ENCODE measurements at places on chromosomes 5 and 9.
A peak's percentile ranks its signal among the peaks of the same experiment; 100 is the strongest.

DNA sequence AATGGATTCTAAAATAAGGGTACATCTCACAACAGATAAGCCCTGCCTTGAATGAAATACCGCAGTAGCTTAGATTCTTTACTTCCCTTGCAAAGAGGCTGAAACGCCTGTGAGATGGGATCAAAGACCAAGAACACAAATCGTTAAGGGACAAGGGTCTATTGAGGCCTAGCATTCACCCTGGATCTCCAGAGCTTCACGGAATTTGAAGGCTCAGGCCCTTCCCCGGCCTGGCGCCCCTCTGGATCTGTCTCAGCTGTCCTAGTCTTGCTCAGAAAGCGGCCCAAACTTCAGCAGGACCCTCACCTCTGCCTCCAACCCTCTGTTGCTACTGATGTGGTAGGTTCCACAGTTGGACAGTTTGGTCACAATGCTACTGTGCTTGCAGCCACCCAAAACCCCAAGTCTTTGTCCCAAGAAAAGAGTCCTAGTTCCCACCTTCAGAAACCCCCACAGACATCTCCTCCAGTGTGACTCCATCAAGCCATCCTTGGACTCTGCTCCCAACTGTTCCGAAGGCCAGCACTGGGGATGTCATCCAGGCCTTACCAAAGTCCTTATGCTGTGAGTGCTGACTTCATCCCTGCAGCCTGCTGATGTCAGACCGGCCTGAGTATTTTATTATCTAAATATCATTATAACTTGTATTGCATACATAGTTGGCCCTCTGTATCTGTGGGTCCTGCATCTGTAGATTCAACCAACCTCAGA lies 9.4 kb downstream of the CORO2A start:
- no peak for DNase-seq

DNA sequence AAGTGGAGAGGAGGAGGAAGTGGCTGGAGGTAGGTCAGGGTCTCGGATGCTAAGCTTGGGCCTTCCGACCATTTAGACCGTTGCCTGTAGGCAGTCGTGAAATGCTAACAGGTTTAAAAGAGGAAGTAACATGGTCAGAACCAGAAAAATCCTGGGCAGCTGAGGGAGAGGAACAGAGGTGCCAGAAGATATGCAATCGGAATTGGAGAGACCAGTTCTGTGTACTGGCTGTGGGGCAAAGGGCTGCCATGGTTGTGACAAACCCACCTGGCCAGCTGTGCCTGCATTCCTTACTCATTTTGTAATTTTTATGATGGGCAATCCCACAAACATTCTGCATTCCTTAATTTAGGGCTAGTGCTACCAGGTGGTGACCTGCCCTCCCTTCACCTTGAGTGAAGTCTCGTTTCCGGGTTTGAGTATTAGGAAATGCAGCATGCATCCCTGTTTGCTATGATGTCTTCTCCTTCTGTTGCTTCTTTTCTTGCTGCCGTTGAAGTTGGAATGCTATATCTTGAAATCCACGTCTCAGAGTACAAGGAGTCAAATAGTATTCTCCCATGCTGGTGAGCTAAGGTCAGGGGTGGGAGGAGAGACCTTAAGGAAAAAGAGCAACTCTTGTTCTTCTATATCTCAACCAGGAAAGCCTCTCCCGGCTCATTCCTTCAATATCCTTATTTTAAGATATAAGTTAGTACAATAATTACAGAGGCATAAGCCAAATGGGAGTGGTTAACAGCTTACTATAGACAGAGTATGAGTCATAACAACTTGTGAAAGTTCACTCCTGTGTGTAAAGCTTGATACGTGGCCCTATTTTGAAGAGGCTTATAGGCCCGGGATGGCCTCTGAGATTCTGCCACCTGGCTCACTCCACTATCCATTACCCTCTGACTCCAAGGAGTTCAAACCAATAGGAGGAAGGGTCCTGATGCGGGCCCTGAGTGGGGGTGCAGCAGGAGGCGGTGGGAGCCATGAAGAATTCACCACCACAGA lies 37.0 kb downstream of the B4GALT1 start:
- DNase-seq, result peak; percentile 23

- DNase-seq, result no peak
These were observed 350.8 kb downstream of the NFIB start for GRCh38 chr9:13963005-13963653.

DNA sequence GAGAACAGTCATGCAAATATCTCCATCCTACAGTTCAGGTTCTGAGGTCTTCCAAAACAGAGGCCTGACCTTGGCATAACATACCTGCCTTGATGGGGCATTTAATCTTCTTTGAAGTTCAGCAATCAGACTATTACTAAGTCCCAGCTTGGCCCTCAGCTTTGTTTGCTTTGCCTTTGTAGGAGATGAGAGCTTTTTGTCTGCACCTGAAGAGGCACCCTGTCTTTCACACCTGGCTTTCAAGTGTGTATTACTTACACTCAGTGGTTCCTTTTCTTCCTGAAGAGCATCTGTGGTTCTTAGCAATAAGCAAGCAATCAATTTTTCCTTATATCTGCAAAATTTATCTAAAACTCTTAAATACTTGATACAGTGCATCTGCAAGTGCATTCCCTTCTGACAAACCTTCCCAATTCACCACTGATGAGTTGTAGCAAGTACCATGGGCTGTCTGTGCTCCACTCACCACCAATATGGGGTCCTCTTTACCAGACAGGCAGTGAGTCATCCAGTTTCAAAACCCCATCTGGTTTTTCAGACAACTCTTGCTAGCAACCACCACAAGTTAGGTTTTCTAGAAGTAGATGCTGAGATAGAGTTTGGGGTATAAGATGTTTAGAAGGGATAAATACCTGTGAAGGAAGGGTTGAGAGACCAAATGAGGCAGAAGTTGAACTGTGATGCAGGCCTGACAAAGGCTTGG lies 100.2 kb downstream of the HINT1 start:
- no peak for DNase-seq

DNA sequence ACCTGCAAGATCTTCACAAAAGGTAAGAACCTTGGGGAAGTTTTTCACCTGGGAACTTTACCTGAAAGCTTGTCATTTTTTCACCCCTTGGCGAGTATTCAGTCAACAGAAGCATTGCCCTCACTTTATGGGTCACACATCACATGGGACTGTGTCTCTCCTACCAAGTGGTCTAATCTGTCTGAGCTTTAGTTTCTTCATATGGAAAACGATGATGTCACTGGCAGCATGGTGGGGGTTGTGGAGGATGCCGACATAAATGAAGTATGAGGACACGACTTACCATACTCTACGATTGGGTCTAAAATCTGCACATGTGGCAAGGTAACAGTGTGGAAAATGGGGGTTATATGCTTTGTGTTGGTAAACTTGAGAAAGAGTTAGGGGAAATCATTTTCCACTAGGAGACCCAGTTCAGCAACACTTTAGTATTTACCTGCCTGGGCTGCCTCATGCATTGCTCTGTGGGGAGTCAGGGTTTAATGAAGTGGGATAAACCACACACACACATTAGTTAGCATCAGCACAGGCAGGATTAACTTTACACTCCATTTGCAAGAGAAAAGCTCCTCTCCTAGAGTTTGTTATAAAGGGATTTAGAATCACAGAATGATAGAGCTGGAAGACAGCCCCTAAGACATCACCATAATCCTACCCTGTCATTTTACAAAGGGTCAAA lies 19.8 kb upstream of the PAX5 start:
- no peak for DNase-seq

DNA sequence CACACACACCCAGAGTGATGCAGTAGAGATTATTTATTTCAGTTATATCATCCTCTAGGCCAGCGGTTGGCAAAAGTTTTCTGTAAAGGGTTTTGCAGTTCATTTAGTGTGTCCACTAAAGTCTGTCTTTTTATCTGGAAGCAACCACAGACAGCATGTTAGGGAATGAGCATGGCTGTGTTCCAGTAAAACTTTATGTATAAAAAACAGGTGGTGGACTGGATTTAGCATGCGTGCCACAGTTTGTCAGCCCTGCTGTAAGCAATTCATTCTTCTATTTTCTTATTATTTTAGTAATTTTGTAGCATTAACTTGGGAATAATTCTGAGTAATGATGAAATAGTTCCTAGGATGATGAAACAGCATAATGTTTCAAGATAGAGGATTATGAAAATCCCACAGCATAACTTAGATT lies 51.7 kb downstream of the CCNH start:
- no peak for DNase-seq

GRCh38 chr9:123354806-123355508 lies 1.0 kb upstream of the CRB2 start:
- DNase-seq, result no peak

GRCh38 chr5:164353155-164353554 lies 847.7 kb downstream of the MAT2B start:
- DNase-seq, result no peak

- DNase-seq, result no peak
These were observed 1.6 kb upstream of the SUB1 start for GRCh38 chr5:32583582-32584232.

DNA sequence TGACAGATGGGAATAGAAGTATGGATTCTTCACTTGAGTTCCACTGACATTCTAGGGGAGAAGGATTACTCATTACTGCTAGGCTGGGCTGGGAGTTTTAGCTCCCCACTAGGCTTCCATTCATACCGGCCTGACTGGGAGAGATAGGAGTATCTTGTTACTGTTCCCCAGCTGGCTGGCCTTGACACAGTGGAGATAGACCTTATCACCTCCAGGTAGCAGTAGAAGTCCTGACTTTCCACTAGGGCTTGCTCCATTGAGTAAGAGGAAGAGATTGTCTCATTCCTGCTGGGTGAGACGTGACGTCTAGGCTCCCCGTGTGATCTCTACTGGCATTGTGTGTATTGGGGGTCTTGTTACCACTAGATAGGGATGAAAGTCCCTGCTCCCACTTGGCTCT lies 156.4 kb downstream of the CACNA1B start:
- DNase-seq, result no peak

GRCh38 chr9:75997206-75997605 lies 106.7 kb downstream of the PCSK5 start:
- no peak for DNase-seq

GRCh38 chr5:9222054-9222976 lies 323.6 kb downstream of the SEMA5A start:
- DNase-seq, result no peak

GRCh38 chr5:179379321-179379890 lies 34.1 kb upstream of the ADAMTS2 start:
- no peak for DNase-seq

GRCh38 chr9:105711867-105712266 lies 17.5 kb downstream of the TMEM38B start:
- no peak for DNase-seq

DNA sequence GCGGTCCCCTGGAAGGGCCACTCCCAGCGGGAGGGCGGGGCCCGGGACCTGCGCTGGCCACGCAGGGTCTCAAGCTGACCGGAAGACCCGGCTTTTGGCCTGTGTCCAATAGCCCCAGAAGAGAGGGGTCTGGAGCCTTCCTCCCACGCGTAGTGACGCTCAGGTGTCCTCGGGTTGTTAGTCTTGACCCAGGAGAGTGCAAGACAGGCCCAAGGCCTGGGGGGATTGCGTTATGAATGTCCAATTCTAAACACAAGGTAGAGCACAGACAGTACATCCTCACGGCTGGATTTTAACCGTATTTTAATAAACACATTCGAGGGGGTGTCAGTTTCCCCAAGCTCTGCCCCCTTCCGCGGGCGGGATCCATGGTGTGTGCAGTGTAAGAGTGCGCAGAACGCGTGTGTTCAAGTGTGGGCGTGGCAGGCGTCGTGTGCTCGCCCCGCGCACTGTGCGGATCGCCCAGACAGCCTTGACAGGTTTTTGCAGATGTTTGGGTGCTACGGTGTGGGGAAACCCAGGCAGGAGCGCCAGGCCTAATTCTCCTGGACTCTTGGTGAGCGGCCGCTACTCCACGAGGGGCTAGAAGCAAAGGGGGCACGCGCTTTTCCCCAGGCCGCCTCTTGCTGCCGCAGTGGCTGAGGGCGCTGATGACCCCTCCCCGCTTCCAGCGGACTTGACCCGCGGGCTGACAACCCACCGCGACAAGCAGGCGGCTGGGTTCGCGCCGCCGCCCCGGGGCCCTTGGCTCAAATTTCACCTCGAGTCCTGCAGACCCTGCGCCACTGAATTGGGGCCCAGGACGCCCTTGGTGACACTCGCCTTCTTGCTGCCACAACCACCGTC lies 6.1 kb upstream of the DMRT3 start:
- DNase-seq, result no peak

- DNase-seq, result no peak
These were observed 39.9 kb upstream of the RNF130 start for GRCh38 chr5:180111273-180112002.

Data from NK-92 treated with Interleukin-12 subunit alpha and Interleukin-12 subunit beta, amount 100 ng/mL, for 24 hours (cell line).